ENCODE measurements at places on chromosomes 11 and 22.

DNA sequence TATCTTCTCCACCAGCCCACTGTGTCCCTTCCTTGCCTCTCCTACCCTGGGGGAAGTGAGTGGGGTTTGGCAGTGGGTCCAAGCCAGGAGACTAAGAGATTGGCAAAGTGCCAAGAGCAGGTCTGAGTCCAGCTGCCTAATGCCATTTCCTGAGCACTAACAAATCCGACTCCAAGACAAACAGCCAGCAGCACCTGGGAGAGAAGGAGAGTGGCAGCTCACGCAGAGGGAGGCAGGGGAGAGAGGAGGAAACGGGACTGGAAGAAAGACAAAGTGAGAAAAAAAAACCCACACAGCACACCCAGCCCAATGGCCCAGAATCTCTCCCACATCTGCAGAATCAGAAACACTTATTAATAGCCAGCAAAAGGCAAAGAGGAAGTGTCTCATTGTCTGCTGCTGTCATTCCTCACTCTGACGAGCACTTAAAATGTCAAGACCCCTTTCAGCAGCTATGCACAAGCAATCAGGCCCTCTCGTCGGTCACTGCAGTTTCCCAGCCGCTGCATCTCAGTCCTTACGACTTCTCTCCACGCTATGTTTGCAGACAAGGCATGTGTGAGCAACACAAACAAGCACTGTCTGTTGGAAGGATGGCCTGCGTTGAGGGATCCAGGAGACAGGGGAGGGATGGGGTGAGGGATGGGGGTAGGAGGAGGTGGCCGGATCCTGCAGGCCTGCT, 558.4 kb upstream of the CADM1 start:
- no peak for DNase-seq

DNA sequence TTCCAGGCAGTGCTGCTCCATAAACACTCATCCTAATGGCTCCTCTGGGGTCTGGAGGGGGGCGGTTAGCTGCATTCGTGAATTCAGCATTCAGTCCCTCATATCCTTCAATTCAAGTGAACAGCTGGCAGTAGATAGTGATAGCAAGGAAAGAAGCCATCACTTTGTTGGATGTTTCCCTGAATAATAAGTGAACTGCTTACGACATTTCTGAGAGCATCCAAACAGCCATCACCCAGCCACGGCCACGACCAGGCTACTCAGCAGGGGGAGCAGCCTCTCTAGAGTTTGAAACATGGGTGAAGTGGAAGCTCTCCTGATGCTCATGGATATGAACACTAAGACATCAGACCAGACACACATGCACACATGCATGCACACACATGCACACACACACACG, 163.6 kb downstream of the NTM start:
- no peak for DNase-seq

- DNase-seq = no peak
Measured at GRCh38 chr11:119481021-119481666, 58.2 kb upstream of the THY1 start.

GRCh38 chr11:46238078-46238966, 39.1 kb upstream of the CREB3L1 start:
- DNase-seq = peak; percentile 2

Data from DMS 273 treated with DMSO at 0.1 percent for 48 hours (cell line).